Stimulated activated CD4-positive, alpha-beta T cell treated with anti-CD3 and anti-CD28 coated beads, Interleukin-15, amount 100 ng/mL, for 48 hours (primary cell): ENCODE measurements at places on chromosomes 5 and 9.

DNA sequence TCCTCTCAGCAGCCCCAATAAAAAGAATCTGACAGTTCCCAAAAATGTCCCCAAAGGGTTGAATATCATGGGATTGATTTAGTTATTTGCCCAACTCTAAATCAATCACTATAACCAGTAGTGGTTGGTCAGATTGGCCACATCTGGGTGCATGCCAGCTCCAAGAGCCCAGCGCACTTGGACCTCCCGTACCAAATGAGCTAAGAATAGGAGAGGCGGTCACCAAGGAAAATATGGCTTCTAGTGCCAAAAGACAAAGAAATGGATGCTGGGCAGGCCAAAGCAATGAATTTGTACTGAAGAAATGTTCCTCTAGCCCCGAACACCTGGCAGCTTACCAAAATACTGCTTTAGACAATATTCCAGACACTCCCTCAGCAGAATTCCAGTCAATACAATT, 80.3 kb downstream of the RCL1 start:
- DNase-seq, result no peak

- DNase-seq, result no peak
Observed at GRCh38 chr9:6584881-6585597, 60.5 kb downstream of the GLDC start.

GRCh38 chr9:109150925-109151545, 16.0 kb downstream of the FRRS1L start:
- no peak for DNase-seq

GRCh38 chr9:107982001-107982400, 492.4 kb upstream of the KLF4 start:
- no peak for DNase-seq
